ENCODE measurements at places on chromosomes 6 and 20.

GRCh38 chr6:3293271-3294155, 34.8 kb downstream of the PSMG4 start:
- DNase-seq: no peak

- DNase-seq: no peak
These were observed 394.0 kb downstream of the LAMA2 start for GRCh38 chr6:129276986-129277385.

DNA sequence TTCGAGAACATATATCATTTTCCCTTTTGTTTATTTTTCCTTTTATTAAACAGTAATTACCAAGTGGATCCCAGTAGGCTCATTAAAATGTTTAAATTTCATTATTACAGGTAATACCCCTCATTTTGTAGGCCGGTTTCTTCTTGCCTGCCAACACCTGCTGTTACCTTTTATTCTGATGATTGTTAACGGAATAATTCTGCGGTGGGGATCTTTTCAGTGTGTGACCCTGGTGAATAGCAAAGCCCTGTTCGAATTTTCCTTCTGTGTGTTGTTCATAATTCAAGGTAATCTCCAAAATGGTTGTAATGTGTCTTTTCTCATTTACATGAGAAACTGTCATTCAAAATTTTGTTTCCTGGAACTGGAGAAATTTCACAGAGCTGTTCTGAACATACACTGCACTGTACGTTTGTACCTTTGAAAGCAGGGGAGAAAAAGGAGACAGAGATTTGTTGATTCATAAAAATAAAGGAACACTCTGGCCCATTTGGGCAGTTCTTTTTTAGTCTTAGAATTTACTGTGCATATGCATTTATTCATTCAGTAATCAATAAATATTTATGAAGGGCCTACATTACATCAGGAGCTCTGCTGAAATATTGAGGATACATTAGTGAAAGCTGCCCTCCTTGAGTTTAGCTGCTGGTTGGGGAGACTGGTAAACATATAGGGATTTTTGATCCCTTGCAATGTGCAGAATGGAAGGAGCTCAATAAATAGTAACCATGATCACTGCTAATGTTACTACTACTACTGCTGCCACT, 502.0 kb downstream of the QKI start:
- no peak for DNase-seq

DNA sequence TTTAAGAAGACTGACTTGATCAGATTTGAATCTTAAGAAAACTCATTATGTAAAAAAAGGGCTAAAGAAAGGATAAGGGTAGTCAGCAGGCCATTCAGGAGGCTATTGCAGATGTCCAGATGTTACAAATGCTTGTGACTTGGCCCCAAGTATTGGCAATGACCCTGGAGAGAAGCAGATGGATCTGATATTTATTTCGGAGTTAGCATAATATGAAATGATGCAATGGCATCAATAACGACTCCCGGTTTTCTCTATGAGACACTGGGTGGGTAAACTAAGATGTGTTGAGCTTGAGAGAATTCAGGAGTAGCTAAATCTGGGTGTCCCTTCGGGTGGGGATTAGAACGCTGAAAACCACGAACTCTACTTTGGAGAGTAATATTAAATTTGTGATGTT, 149.7 kb downstream of the LAMA2 start:
- no peak for DNase-seq

DNA sequence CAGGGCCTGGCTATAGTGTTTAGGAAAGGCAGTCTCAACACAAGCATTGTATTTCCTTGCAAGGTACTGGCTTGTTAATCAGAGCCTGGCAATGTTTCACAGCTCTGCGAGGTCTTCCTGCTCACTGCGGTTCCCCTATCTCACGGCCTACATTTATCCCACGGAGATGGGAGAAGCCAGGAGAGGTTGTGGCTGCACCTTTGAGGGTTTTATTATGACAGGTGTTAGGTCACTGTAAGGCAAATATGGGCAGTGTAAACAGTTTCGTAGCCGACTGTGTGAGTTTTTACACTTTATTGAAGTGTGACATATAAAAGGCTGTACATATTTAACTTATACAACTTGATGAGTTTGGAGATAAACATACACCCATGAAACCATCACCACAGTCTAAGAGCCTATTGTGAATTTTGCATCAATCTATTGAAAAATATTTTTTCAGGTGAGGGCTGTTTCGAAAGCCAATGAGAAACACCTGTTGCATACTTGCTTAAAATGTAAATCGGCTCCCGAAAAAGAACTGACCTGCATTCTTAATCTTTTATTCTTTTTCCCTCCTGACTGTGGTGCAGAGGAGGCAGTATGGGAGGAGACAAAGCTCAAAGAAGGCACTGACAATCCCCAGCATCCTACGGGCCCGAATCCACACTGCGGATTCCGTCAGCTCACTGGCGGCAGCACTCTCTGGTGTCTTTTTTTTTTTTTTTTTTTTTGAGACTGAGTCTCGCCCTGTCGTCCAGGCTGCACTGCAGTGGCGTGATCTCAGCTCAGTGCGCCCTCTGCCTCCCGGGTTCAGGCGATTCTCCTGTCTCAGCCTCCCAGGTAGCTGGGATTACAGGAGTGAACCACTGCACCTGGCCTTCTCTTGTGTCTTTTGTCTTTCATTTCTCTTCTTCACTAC, 7.5 kb upstream of the RBM38 start:
- no peak for DNase-seq

DNA sequence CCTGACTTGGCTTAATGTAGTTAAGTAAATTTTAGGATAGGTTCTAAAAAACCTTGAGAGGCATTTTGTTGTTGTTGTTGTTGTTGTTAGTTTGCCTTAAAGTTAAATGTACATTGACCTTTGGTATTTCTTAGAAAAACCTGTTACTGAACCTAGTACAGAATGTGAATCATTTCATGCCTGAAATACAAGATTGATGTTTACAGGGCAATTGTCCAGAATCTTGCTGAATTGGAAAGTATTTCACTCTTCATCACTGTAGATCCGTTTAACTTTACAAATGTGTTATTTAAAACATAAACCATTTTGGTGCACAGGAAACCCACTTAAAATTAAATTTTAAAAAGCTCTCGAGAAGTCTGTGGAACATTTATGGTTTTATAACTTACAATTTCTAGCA, 75.0 kb downstream of the CEP57L1 start:
- no peak for DNase-seq

- DNase-seq: no peak
These were observed 14.3 kb downstream of the PHF3 start for GRCh38 chr6:63649847-63650265.

DNA sequence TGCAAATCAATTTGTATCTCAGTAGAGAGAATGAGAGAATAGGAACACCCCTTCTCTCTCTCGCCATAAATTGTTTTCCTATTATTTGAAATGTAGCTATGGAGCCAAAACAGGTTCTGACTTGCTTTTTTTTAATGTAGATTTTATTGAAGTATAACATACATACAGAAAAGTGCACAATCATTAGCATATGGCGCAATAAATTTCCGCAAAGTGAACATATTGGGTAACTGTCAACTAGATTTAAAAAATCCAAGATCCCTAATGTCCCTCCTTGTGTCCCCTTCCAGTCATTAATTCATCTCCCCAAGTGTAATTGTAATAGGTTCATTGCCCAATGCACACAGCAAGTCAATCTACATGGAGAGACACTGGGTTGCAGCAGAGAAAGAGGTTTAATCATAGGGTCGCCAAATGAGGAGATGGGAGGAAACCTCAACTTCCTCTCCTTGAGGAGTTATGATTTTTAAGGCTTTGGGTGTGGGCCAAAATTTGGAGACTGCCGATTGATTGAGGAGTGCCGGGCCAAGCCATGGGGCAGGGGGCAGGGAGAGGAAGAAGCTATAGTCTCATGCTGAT, 43.3 kb upstream of the TGM3 start:
- peak; percentile 54 for DNase-seq

GRCh38 chr6:129744880-129745237, 34.9 kb upstream of the ARHGAP18 start:
- DNase-seq: no peak

GRCh38 chr20:51607170-51607569, 64.7 kb upstream of the NFATC2 start:
- DNase-seq: no peak

- DNase-seq: no peak
These were observed 43.8 kb upstream of the FOXQ1 start for GRCh38 chr6:1267790-1268762.

GRCh38 chr6:158292016-158292415, 20.2 kb upstream of the TULP4 start:
- no peak for DNase-seq

DNA sequence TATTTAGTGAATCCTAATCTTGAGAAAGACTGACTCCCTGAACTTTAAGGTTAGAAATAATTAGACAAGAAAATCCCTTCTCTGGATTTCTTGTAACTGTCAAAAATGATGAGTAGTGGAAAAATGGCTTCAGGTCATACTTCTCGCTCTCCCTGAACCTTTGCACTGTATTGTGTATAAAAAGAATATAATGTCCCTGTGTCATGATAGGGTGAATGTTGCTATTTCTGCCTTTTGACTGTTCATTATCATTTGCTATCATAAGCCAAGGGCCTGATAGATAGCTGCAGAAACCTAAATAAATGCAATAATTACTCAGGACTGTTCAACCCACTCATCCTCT, 39.3 kb downstream of the ALDH8A1 start:
- no peak for DNase-seq

GRCh38 chr6:44652547-44652946, 265.0 kb downstream of the CDC5L start:
- no peak for DNase-seq

DNA sequence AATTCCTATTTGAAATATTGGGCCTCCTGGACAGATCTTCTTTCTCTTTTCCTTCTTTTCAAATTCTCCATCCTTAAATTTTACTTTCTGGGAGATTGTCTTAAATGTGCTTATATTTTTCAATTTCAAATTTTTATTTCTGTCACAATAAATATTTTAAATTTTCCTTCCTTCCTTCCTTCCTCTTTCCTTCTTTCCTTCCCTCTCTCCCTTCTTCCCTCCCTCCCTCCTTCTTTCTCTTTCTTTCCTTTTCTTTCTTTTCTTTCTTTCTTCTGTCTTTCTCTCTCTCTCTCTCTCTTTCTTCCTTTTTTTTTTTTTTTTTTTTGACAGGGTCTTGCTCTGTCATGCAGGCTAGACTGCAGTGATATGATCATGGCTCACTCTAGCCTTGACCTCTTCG, 16.7 kb upstream of the PNRC1 start:
- DNase-seq: no peak

All from MV-4-11 (cell line).